Neural crest cell (in vitro differentiated cells): ENCODE measurements at places on chromosomes 1 and 21.

- H3K4me1 ChIP-seq = peaks cover 20% of the 10 kb centered on the region
- H3K27ac ChIP-seq = no peak overlapping the region
- no peaks in the 10 kb centered on the region for H3K27me3 ChIP-seq
Observed at GRCh38 chr1:17668195-17668594, 86.9 kb upstream of the ACTL8 start.

GRCh38 chr1:156660752-156661112 lies 16.5 kb downstream of the NES start:
- no peaks in the 10 kb centered on the region for H3K36me3 ChIP-seq
- H3K27ac ChIP-seq = peak overlapping the region; percentile 99
- DNase-seq = no peak
- H3K27me3 ChIP-seq = peaks cover 56% of the 10 kb centered on the region

DNA sequence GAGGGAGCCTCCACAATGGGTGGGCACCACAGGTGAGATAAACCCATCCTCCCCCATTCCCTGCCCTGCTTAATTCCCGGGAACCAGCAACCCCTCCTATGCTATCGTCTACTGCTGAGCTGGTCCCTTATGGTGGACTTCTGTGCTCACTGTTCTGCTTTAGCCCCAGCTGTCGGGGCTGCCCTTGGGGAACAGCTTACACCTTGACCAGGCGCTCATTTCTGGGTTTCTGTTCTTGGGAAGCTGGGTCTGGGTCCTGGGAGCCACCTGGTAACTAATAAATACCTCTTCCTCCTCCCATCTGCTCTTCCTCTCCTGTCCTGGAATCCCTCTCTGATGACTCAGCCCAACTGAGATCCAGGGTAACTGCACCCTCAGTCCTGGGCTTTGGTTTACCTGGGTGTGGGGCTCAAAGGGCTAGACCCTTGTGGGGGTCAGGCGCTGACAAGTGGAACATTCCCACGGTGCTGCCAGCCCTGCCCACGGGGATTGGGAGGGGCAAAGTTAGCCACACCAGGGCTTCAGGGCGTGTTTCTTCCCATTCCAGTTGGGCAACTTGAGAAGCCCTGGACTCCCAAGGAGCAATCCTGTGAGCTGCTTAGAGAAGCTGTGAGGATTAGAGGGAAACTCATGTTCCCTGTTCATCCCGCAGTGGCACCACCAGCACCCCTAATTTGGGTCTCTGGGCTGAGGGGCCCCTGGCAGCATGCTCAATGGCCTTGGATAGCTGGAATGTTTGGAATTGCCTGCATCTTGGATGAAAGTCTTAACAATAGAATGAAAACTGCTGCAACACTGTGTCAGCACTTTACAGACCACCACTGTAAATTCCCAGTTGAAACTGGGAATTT lies 1.6 kb downstream of the PCAT6 start:
- H3K4me3 ChIP-seq = peak overlapping the region; percentile 87
- peaks cover 20% of the 10 kb centered on the region for H3K27me3 ChIP-seq
- no peak overlapping the region for H3K27ac ChIP-seq

GRCh38 chr1:26961826-26962225 lies 1.6 kb upstream of the KDF1 start:
- DNase-seq = no peak
- H3K27ac ChIP-seq = no peak overlapping the region
- peaks cover 83% of the 10 kb centered on the region for H3K27me3 ChIP-seq
- no peaks in the 10 kb centered on the region for H3K36me3 ChIP-seq
- H3K4me1 ChIP-seq = peaks cover 5% of the 10 kb centered on the region

- H3K27me3 ChIP-seq = no peaks in the 10 kb centered on the region
- no peaks in the 10 kb centered on the region for H3K4me1 ChIP-seq
- no peak overlapping the region for H3K27ac ChIP-seq
- DNase-seq = no peak
Observed at GRCh38 chr1:73356485-73356884, 841.5 kb downstream of the LRRIQ3 start.

GRCh38 chr21:36499578-36500471 lies 19.9 kb upstream of the CLDN14 start:
- no peaks in the 10 kb centered on the region for H3K4me1 ChIP-seq
- no peak overlapping the region for H3K4me3 ChIP-seq
- H3K36me3 ChIP-seq = no peaks in the 10 kb centered on the region
- DNase-seq = no peak
- H3K27ac ChIP-seq = peak overlapping the region; percentile 50

GRCh38 chr1:16402742-16403141 lies 34.5 kb downstream of the SPATA21 start:
- no peaks in the 10 kb centered on the region for H3K27me3 ChIP-seq
- H3K36me3 ChIP-seq = no peaks in the 10 kb centered on the region
- DNase-seq = no peak
- peak overlapping the region; percentile 32 for H3K27ac ChIP-seq
- H3K4me3 ChIP-seq = no peak overlapping the region
- H3K4me1 ChIP-seq = peaks cover 4% of the 10 kb centered on the region

GRCh38 chr1:154179946-154180687 lies 11.8 kb downstream of the TPM3 start:
- H3K27ac ChIP-seq = peak overlapping the region; percentile 16
- peaks cover 5% of the 10 kb centered on the region for H3K36me3 ChIP-seq
- H3K4me1 ChIP-seq = peaks cover 59% of the 10 kb centered on the region
- DNase-seq = no peak

DNA sequence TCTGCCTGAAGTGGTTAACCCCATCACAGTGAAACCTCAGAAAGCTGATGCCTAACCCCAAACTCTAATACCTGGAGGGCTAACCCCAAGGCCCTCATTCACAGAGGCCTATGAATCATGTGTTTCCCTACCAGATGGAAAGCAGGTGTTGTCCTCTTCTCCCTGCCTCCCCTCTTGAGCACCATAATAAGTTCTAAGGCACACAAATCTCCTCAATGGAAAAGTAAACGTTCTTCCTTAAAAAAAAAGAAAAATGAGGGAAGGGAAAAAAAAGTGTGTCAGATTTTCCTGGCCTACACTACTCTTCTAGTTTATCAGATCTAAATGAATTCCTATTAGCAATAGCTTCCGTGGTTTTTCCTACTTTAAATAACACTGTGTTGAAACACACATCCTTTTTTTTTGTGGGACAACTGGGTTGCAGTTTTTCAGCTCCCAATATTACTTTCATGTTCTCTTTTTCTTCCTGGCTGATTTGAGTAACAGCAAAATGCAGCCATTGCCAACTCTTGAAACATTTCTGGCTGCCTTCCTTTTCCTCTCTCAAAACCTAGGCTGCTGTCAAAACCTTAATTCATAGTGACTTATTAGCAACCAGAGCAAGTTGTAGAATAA lies 43.2 kb downstream of the SLC44A3 start:
- H3K36me3 ChIP-seq = no peaks in the 10 kb centered on the region
- H3K27ac ChIP-seq = no peak overlapping the region
- no peaks in the 10 kb centered on the region for H3K27me3 ChIP-seq
- H3K4me3 ChIP-seq = no peak overlapping the region
- DNase-seq = no peak

DNA sequence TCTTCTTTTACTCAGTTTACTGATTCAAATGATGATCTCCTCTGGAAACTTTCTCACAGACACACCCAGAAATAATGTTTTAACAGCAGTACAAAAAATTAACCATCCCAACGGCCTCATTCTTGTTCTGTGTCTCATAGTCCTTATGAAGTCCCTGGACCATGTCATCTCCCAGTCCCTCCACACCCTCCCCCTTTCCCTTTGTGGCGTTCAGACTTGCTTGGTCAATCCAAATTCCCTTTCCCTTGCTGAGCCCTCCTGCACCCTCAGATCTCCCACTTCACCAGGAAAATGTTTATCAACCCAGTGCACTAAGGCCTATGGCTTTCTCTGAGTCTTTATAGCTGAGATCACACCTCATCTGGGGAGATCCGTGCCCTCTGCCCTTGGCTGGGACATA lies 85.9 kb downstream of the CENPF start:
- no peaks in the 10 kb centered on the region for H3K27me3 ChIP-seq
- no peaks in the 10 kb centered on the region for H3K36me3 ChIP-seq
- no peak overlapping the region for H3K27ac ChIP-seq

GRCh38 chr1:232384171-232384883 lies 245.6 kb downstream of the SIPA1L2 start:
- H3K4me1 ChIP-seq = peaks cover 12% of the 10 kb centered on the region
- H3K27me3 ChIP-seq = no peaks in the 10 kb centered on the region
- no peak for DNase-seq

DNA sequence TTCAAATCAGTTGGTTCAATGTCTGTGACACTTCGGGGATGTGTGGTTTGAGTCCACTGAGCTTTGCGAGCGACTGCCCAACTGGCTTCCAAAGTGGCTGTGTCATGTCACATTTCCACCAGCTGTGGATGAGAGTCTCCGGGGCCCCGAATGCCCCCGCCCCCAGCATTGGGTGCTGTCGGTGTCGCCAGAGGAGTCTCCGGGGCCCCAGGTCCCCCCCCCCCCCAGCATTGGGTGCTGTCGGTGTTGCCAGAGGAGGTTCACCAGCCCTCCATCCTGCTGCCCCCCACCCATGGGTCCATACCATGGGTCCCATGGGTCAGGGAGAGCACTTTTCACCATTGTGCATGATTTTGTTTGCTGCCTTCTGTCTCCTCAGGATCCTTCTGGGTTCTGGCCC lies 9.0 kb upstream of the SMYD3 start:
- no peak overlapping the region for H3K4me3 ChIP-seq
- DNase-seq = no peak
- no peaks in the 10 kb centered on the region for H3K27me3 ChIP-seq
- no peak overlapping the region for H3K27ac ChIP-seq
- no peaks in the 10 kb centered on the region for H3K36me3 ChIP-seq
- no peaks in the 10 kb centered on the region for H3K4me1 ChIP-seq

DNA sequence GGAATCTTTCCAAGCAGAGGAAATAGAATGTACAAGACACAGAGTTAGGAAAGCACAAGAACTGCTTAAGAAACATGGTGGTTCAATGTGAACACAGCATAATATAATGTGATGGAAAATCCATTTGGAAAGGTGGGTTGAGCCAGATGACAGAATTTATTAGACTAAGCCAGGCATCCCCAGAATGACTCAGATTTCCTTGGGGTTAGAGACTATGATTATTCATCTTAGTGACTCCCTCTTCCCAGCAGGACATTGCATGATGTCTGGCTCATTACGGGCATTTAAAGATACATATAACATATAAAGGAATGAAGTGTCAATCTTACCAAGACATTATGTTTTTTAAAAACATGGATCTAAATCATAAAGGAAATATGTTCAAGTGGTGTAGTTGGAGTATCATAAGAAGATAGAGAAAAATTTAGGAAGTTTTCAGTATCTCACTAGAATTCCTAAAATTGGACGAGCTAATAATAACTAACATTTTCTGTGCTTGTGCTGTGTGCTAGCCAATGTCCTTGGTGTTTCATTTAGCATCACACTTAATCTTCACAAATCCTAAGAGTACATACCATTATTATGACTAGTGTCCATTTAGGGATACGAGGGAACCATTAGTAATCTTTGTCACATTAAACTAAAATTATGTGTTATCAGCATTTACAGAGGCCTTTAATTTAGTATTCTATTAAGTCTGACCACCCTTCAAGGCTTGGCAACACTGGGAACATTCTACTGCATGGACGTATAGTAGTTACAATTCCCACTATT lies 41.0 kb upstream of the ST6GALNAC5 start:
- DNase-seq = no peak
- no peaks in the 10 kb centered on the region for H3K27me3 ChIP-seq
- no peak overlapping the region for H3K4me3 ChIP-seq

DNA sequence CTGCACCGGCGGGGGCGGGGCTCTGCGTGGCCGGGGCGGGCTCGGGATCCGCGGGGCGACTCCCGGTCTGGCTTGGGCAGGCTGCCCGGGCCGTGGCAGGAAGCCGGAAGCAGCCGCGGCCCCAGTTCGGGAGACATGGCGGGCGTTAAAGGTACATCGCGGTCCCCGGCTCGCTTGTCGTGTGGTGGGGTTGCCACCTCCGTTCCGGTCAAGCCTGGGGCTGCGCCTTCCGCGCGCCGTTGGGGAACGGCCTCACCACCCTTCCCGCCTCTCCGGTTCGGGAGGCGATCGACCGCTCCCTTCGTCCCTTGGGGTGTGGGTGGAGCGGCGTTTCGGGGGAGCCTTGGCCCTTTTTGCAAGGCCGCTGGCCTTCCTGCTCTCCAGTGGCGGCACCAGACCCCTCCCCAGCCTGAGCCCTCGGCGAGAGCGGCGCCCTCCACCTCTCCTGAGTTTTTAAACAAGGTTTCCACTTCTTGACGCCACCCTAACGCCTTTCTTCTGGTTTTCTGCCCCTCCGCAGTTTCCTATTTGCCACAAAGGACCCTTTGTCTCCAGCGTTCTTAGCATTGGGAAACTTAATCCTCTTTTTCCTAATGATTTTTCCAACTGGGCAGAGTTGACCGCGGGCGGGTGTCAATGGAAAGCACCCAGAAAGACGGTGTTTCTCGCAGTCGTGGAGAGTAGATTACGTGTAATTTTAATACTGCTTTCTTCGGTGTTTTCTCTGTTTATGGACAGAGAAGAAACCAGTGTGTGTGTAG lies at the start of the genes LEPR and LEPROT:
TSS of gene LEPR (plus strand) at position 79 of the 761 bp plus-strand sequence. CDS start 144,898 bp downstream, outside the sequence.
TSS of gene LEPROT (plus strand) at position 79 of the 761 bp plus-strand sequence. CDS start at position 136, 57 bp downstream.
- H3K36me3 ChIP-seq = peaks cover 8% of the 10 kb centered on the region
- H3K27ac ChIP-seq = peak within 1 kb of the TSS; percentile 84
- no peak within 1 kb of the TSS for H3K4me3 ChIP-seq
- peaks cover 19% of the 10 kb centered on the region for H3K4me1 ChIP-seq
- H3K27me3 ChIP-seq = peaks cover 17% of the 10 kb centered on the region

DNA sequence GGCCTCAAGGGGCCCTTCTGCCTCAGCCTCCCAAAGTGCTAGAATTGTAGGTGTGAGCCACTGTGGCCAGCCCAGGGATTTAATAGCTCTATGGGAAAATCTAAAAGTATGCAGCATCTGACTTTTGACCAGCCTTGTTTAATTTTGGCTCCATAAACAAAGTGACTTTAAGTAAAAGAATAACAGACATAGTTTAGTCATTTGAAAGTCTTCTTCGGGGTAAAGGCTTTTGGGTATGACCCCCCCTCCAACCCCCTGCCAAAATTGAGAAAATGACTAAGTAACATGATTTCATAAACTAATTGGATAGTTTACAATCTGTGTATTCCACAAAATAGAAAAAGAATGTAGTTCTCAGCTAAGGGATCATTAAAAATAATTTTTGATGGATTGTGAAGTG lies 17.0 kb downstream of the GPBP1L1 start:
- H3K36me3 ChIP-seq = no peaks in the 10 kb centered on the region
- H3K27ac ChIP-seq = no peak overlapping the region
- H3K4me1 ChIP-seq = peaks cover 5% of the 10 kb centered on the region

GRCh38 chr1:14677292-14677971 lies 78.9 kb downstream of the KAZN start:
- H3K27me3 ChIP-seq = no peaks in the 10 kb centered on the region
- peaks cover 3% of the 10 kb centered on the region for H3K4me1 ChIP-seq
- no peak overlapping the region for H3K4me3 ChIP-seq
- DNase-seq = no peak
